ENCODE measurements at places on chromosomes 1 and 21.
A peak's percentile ranks its signal among the peaks of the same experiment; 100 is the strongest.

GRCh38 chr1:83064589-83065242 is 934.2 kb downstream of the TTLL7 start:
- DNase-seq: no peak

- DNase-seq: peak; percentile 46
These were observed 1.5 kb upstream of the FCMR start for GRCh38 chr1:206923009-206923960.

DNA sequence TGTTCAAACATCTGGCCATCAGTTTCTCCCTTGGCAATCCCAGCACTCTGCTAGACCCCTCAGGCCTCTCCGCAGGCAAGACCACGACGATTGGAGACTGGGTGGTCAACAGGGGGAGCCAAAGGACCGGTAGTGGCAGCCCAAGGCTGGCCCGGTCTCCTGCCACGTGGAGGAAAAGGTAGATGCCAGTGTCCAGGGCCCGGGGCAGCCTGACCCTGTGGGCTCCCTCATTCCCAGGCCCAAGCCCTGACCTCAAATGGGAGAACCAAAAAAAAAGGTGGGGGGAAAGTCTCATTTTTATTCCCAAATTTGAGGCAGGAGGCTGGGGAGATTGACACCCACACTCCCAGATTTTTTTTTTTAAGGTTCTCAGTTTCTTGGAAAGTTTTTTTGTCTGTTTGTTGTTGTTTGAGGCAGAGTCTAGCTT is 24.8 kb downstream of the S100A6 start:
- DNase-seq: peak; percentile 65

DNA sequence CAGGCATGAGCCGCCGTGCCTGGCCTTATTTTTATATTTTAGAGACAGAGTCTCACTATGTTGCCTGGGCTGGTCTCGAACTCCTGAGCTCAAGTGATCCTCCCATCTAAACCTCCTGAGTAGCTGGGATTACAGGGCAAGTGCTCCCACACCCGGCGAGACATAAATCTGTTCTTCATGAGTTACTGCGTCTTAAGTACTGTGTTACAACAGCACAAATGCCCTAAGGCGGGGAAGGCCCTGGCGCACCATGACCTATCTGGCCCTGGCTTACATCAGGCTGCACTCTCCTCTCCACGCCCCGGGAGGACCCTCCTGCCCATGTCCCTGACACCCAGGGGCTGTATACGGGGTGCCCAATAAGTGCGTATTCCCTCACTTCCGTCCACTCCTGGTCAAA is 4.3 kb downstream of the GPR153 start:
- no peak for DNase-seq

- DNase-seq: no peak
These were observed 49.2 kb upstream of the PAX7 start for GRCh38 chr1:18581420-18581880.

DNA sequence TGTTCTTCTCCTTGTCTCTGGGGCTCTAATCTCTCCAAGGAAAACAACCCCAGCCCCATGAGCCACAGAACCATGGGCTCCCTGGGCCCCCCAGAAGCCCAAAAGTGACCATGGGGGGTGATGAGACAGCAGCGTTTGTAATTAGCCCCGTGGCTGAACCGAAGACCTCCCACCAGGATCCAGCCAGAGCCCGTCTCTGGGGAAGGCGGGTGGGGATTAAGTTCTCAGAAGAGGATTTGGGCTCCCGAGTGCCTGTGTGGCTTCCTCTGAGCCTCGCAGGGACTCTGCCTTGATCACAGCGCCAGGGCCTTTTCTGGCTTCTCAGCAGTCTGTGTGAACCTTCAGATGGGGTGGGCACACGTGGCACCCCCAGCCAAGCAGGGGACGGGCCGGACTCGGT is 77.0 kb downstream of the ALPL start:
- no peak for DNase-seq

DNA sequence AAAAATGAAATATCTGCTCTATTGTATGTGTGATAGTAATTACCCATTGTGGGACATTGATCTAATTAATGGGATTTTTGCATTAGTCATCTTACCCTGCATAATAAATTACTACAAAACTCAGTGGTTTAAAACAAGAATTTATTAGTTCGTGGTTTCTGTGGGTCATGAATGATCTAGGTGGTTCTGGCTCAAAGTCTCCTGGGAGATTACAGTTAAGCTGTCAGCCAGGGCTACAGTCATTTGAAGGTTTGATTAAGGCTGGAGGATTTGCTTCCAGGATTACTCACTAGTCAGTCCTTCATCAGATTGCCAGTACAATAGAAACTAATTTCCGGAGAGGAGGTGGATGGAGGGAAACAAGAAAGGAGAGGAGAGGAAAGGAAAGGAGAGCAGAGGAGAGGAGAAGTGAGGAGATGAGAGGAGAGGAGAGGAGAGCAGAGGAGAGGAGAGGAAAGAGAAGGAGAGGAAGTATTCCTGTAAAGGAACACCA is 60.4 kb upstream of the TNFSF4 start:
- DNase-seq: no peak

DNA sequence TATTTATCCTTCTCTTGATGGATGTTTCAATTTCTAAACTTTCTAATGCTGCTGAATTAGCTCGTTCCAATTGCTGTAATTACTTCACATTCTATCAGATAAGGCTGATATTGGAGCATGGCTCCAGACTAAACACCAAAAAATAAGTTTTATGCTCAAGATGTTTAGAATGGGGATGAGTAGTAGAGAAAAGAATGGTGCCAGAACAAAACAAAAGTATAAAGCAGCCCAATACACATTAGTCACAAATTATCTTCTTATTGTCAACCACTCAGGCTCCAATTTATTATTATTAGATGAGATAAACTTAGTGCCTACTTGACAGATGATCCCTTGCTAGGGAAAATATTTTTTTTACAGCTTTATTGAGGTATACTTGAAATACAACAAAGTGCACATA is 21.8 kb downstream of the ATPAF1 start:
- no peak for DNase-seq

- no peak for DNase-seq
These were observed 14.7 kb upstream of the ATF3 start for GRCh38 chr1:212593821-212594251.

DNA sequence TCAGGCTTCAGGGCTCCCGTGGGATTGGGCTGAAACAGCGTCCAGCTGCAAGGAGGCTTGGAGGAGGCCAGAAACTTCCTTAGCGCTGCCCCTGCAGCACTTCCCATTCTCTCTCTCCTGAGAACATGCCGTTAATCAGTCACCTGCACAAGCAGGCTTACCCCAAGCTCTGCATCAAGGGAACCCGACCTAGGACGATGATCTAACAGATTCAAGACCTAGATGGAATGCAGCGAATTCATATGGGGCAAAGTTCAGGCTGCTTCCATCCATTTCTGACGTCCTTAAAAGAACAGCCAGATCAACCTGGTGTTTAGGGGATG is 114.1 kb downstream of the ERG start:
- DNase-seq: no peak

- DNase-seq: no peak
These were observed 33.6 kb upstream of the GNG5 start for GRCh38 chr1:84539972-84540371.

- no peak for DNase-seq
These were observed 11.1 kb downstream of the DIPK1A start for GRCh38 chr1:92949937-92950817.

GRCh38 chr21:21415741-21416140 is 417.5 kb downstream of the NCAM2 start:
- no peak for DNase-seq

DNA sequence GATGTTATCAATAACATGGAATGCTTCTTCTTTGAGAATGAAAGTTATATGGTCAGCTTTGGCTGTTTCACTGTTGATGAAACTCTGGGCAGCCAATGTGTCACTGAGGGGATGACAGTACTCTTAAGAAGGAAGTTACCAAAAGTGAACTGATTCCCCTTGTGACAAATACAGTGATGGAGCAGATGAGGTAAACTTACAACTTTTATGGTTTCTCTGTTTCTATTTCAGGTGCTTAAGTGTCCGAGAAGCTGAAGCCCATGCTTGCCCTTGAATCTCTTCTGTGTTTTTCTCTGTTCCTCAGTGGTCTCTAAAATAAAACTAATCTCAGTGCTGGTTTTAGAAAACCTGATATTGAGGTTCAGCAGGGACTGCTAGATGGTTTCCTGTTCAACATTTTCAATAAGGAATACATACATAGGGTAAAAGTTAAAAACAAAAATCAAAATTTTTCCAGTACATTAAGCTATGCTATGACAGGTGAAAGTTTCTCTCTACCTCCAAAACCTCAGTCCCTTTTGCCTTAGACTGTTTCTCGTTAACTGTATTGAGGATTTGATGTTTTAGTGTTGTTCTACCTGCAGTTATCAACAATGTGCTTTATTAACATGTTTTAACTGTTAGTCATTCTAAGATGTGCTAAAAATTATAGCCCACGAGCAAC is 454.4 kb upstream of the ADGRL4 start:
- peak; percentile 55 for DNase-seq

DNA sequence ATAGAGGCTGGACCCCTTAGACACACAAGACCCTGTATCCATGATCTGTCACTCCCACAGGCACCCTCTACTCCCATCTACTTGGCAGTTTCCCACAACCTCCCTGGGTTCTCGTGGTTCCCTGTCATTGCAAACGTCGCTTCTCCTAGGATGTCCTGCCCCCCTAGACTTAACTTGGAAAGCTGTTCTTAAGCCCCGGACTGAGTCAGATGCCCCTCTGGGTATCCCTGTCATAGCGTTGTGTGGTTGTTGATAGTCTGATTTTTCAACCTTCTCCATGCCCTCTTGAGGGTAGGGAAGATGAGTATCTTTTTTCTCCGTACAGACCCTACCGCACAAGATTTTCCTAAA is 11.8 kb downstream of the RCC1 start:
- no peak for DNase-seq

DNA sequence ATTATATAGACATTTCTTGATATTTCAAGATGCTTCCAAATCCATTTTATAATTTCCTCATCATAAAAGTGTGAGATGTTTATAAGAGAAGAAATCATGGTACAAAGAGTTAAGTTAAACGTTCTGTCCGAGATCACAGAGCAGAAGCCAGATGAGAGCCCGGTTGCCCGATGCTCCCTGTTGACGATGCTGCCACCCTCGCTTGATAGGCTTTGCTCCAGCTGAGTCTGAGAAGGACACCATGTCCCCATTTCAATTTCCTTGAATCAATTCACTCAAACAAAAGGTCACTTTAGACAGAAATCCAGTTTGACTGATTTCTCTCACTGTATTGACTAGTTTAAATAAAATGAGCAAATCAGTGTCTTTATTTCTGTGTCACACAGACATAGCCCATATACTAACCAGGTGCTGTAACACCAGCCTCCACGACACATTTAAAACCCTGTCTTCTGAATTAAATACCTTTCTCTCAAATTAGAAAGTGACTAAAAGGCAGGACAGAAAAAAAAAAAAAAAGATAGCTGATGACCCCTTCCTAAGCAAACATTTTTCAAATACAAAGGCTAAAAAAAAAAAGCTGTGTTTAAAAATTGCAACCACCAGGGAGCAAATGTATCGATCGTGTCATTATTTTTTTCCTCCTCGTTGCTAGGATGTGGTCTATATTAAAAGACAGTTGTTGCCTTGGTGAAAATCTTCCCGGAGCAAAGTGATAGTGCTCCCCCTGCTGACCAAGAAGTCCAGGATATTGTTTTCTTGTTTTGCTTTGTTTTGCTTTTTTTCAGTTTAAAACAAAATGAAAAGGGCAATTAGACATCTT is 35.2 kb downstream of the DNASE2B start:
- peak; percentile 80 for DNase-seq

GRCh38 chr1:87584586-87584985 is 255.9 kb downstream of the LMO4 start:
- DNase-seq: no peak

GRCh38 chr1:200625381-200625824 is 4.9 kb upstream of the KIF14 start:
- peak; percentile 57 for DNase-seq

GRCh38 chr1:218166268-218166945 is 118.7 kb upstream of the RRP15 start:
- no peak for DNase-seq

GRCh38 chr1:6343506-6344405 is 49.8 kb downstream of the ACOT7 start:
- DNase-seq: peak; percentile 65

GRCh38 chr1:189657715-189658114 is 819.9 kb downstream of the BRINP3 start:
- no peak for DNase-seq

DNA sequence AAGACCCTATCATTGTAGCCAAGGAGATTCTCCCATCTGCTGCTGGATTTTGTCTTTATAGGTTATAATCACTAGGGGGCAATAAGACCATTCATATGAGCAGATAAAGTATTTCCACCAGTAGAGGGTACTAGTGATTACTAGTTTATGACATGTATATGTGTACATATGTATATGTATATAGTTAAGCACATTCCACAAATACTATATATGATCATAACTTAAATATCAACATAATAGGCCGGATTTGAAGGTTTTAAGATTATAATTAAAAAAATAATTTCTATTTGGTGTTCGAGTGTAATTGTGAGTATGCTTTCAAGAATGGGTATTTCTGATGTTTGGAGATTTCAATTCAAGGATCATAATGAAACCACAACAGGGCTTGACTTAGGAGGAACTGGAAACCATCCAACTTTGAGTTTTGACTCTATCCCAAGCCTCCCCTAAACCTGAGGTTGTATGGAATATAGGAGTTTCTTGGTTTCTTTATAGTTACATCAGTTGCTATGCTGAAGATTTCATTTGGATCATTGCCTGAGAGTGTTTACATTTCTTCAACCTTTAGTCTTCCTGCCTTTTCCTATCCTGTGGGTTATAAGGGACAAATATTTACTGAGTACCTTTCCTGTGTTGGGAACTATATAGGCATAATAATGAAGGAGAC is 16.9 kb downstream of the TCEANC2 start:
- DNase-seq: peak; percentile 70

- DNase-seq: no peak
These were observed 2.6 kb downstream of the STXBP3 start for GRCh38 chr1:108749081-108749480.

DNA sequence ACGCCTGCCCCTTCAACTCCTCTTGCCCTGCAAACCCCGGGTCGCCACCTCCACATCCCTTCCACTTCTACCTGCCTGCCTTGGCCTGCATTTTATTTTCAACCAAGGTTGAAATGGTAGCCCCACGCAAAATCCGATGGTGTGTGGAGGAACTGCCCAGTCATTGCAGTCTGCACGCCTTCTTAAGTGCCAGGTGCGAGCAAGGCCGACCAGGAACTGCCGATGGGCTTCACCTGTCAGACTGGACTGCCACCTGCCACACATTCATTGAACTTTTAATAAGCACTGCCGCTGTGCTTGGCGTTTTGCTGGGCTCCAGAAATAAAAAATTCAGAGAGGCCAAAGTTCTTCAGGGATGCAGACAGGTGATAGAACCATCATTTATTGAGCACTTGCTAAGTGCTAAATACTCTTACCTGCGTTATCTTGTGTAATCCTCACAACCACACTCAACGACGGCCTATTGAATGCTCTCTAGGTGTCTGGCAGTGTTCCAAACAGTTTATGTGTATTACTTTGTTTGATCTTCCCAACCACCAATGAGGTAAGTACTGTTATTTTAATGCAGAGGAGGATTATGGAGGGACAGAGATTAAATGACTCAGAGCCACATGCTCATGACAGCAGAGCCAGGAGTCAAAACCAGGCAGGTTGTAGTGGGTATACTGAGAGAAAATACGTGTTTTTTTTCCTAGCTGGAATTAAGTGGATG is 36.2 kb downstream of the CACHD1 start:
- no peak for DNase-seq

- no peak for DNase-seq
These were observed 87.0 kb upstream of the RUNX1 start for GRCh38 chr21:35136106-35136505.
